Activated naive CD8-positive, alpha-beta T cell treated with anti-CD3 and anti-CD28 coated beads, Interleukin-2, amount 50 U/mL, for 24 hours (primary cell): ENCODE measurements at places on chromosomes 1 and 21.

DNA sequence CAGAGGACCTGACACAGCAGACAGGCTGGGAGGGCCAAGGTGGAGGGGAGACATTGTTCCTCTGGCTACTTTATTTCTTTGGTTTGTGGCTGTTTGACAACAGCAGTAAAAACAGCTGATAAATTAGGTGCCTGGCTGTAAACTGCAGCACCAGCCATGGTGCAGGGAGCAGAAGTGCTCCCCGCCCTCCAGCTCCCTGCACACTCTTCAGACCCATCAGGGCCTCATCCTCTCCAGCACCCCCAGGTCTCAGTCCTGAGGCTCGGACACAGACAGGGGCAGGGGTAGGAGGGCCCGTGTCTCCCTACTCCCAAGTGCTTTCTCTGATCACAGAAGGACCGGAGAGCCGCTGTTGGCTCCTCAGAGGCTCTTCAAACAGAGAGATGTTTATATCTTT is 17.7 kb upstream of the LRRN2 start:
- no peak for DNase-seq
- H3K4me1 ChIP-seq: peaks cover 20% of the 10 kb centered on the region
- H3K27me3 ChIP-seq: no peaks in the 10 kb centered on the region
- H3K36me3 ChIP-seq: no peaks in the 10 kb centered on the region

- peaks cover 2% of the 10 kb centered on the region for H3K27me3 ChIP-seq
- H3K4me1 ChIP-seq: peaks cover 13% of the 10 kb centered on the region
- H3K36me3 ChIP-seq: no peaks in the 10 kb centered on the region
- no peak for DNase-seq
- no peak overlapping the region for H3K4me3 ChIP-seq
These were observed 5.2 kb upstream of the GALNT2 start for GRCh38 chr1:230061801-230062200.

- DNase-seq: peak; percentile 56
- peaks cover 38% of the 10 kb centered on the region for H3K4me1 ChIP-seq
- H3K27me3 ChIP-seq: no peaks in the 10 kb centered on the region
These were observed 19.4 kb downstream of the PRPF38A start for GRCh38 chr1:52423771-52424170.

- H3K4me1 ChIP-seq: no peaks in the 10 kb centered on the region
- no peak overlapping the region for H3K27ac ChIP-seq
- DNase-seq: no peak
- H3K36me3 ChIP-seq: no peaks in the 10 kb centered on the region
- no peak overlapping the region for H3K4me3 ChIP-seq
- H3K27me3 ChIP-seq: peaks cover 8% of the 10 kb centered on the region
These were observed 40.5 kb upstream of the AKT3 start for GRCh38 chr1:243890576-243890975.

- peaks cover 16% of the 10 kb centered on the region for H3K4me1 ChIP-seq
- no peak overlapping the region for H3K27ac ChIP-seq
- no peak overlapping the region for H3K4me3 ChIP-seq
These were observed 27.9 kb upstream of the EFHD2 start for GRCh38 chr1:15381805-15382204.

- H3K4me1 ChIP-seq: peaks cover 79% of the 10 kb centered on the region
- DNase-seq: no peak
- no peaks in the 10 kb centered on the region for H3K27me3 ChIP-seq
- no peak overlapping the region for H3K27ac ChIP-seq
- H3K4me3 ChIP-seq: no peak overlapping the region
- peaks cover 60% of the 10 kb centered on the region for H3K36me3 ChIP-seq
These were observed 6.4 kb downstream of the CD58 start for GRCh38 chr1:116564426-116564825.

DNA sequence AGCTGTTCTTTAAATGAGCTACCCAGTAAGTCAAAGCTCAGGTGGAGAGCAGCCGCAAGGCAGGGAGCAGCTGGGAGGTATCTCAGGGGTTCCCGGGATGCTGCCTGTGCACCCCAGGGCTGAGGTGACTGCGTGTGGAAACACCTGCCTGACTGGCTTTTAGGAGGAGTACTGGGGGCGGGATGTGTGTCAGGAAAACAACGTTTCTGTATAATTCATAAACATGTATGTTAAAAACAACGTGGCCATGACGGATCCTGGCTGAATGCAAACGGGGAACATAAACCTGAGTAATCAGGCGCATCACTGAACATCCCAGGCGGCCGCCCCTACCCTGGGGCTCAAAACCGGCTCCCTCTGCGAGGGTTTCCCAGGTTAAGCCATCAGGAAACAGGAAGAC is 1.5 kb downstream of the C1orf159 start:
- no peak for DNase-seq
- H3K27ac ChIP-seq: no peak overlapping the region
- peaks cover 16% of the 10 kb centered on the region for H3K4me1 ChIP-seq

GRCh38 chr1:34712007-34712688 is 42.7 kb upstream of the GJB5 start:
- no peak overlapping the region for H3K27ac ChIP-seq
- H3K36me3 ChIP-seq: no peaks in the 10 kb centered on the region
- H3K27me3 ChIP-seq: peaks cover 3% of the 10 kb centered on the region
- DNase-seq: no peak
- no peaks in the 10 kb centered on the region for H3K4me1 ChIP-seq

- peak overlapping the region; percentile 95 for H3K27ac ChIP-seq
- H3K4me1 ChIP-seq: peaks cover 48% of the 10 kb centered on the region
- peaks cover 36% of the 10 kb centered on the region for H3K36me3 ChIP-seq
- peak overlapping the region; percentile 87 for H3K4me3 ChIP-seq
- peak; percentile 60 for DNase-seq
These were observed 618 bp downstream of the HNRNPR start for GRCh38 chr1:23343221-23344110.

GRCh38 chr1:84913555-84913892 is 20.5 kb upstream of the LPAR3 start:
- H3K27ac ChIP-seq: no peak overlapping the region
- DNase-seq: no peak
- H3K36me3 ChIP-seq: no peaks in the 10 kb centered on the region
- H3K4me1 ChIP-seq: peaks cover 11% of the 10 kb centered on the region
- H3K4me3 ChIP-seq: no peak overlapping the region
- H3K27me3 ChIP-seq: no peaks in the 10 kb centered on the region
